ENCODE measurements at places on chromosomes 12 and 14. TPM values are rescaled to one million over a fixed set of nuclear protein-coding genes. Genes with fewer than 3 reads are reported as not detected.

DNA sequence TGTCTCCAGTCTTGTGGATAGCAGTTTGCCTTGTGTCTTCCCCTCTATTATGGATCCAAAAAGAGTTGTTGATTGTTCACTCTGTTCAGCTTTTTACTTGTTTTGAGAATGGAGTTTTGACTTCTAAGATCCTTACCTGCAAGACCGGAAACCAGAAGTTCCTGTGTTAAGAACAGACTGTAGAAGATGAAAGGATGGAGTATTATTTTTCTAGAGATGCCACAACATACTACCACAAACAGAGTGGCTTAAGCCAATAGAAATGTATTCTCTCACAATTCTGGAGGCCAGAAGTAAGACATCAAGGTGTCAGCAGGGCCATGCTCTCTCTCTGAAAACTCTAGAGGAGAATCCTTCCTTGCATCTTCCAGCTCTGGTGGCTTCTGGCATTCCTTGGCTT is 95.0 kb downstream of the IGF1 start:
- no peak for DNase-seq

- no peak for DNase-seq
These were observed 20.6 kb upstream of the PKP2 start for GRCh38 chr12:32917094-32917611.

DNA sequence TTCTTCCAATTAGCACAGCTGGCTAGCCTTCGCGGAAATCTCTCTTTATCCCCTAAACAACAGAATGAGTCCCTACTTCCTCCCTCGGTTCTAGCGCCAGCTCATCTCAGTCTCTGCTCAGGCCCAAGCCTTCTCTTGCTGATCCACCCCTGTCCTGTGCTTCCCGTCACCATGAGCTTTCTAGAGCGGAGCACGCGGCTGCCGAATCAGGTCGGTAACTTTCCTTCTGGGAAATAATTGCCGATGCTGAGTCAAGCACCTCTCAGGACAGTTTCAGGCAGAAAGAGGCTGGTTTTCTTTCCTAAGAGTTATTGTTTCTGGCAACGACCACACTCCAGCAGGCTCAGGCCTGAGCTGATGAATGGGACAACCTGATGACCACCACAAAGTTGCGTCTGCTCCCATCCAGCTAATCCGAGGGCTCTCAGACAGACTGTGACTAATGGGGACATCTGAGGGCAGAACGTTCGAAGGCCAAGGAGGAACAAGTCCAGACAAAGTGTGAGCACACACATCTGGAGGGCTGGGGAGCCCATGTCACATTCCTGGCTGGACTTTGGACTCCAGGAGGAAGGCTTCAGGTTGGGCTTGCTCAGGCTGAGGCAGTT is 13.6 kb upstream of the GPR68 start:
- DNase-seq, result peak; percentile 40

DNA sequence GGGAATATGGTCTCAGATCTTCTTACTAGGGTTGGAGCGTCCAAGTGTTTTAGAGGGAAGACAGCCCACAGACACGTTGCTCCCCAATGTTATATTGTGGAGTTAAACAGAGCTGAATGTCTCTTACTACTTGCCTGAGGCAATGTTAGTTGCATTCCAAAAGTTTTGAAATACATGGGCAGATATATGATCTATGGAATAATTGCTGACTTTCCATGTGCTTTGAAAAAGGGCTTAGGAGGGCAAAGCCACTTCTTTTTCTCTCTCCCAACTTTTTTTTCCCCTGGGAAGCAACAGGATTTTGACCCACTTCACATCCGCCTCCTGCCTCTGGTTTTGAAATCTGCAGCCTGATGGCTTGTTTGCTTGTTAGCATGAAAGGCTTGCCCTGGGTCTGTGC is 33.7 kb upstream of the PAX9 start:
- no peak for DNase-seq

Gene DGLUCY
- 39.5 TPM for total RNA-seq

- DNase-seq, result no peak
These were observed 85.8 kb downstream of the EXOC5 start for GRCh38 chr14:57182760-57183503.

Gene BRF1
- total RNA-seq, result 23.4 TPM

DNA sequence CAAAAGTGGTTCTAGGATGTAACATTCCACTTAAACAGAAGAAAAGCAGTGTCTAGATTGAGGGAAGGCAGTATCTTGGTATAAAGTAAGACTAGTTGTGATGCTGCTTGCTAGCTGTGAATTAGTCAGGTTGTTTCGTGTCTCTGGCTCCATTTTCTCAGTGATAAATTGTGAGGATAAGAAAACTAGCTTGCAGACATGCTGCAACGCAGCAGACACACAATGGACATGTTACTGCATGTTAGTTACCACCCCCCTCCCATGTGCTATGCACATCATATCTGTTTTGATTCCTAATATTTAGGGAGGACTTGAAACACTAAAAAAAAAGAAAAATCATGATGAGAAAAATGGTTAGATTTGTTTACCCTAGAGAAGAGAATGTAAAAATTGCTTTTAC is 2.9 kb downstream of the CCNK start:
- DNase-seq, result no peak

All from activated naive CD4-positive, alpha-beta T cell treated with anti-CD3 and anti-CD28 coated beads for 36 hours (primary cell).